HT1080 (cell line): ENCODE measurements at places on chromosomes 5 and 9.

DNA sequence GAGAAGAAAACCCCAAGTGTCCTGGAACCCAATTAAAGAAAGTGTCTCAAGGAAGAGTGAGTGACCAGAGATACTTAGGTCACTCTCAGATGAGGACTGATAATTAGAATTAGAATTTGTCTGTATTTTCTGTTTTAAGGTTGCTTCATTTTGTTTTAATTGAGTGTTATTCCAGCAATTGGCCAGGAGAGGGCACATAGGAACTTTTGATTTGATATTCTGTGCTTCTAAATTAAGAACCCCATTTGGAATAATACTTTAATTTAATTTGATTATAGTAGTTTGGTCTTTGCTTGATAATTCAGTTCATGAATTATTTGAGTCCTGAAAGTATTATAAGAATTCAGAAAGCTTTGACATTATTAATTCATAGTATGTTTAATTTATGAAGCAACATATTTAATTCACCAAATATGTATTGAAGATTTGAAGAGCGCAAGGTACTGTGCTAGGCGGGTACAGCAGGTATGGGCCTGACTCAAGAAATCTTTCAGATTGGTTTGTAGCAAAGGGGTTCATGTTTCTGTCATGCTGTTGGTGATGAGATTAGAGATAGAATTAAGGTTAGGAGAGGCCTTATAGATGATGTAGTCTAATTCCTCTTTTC is 4.9 kb downstream of the MRPL22 start:
- no peak for DNase-seq

DNA sequence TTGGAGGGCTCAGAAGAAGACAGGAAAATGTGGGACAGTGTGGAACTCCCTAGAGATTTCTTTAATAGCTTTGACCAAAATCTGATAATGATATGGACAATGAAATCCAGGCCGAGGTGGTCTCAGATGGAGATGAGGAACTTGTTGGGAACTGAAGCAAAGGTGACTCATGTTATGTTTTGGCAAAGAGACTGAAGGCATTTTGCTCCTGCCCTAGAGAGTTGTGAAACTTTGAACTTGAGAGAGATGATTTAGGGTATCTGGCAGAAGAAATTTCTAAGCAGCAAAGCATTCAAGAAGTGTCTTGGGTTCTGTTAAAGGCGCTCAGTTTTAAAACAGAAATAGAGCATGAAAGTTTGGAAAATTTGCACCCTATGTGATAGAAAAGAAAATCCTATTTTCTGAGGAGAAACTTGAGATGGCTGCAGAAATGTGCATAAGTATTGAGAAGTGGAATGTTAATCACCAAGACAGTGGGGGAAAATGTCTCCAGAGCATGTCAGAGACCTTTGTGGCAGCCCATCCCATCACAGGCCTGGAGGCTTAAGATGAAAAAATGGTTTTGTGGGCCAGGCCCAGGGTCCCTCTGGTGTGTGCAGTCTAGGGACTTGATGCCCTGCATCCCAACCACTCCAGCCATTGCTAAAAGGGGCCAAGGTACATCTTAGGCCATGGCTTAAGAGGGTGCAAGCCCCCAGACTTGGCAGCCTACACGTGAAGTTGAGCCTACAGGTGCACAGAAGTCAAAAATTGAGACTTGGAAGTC is 463.7 kb upstream of the TLE4 start:
- DNase-seq = no peak

DNA sequence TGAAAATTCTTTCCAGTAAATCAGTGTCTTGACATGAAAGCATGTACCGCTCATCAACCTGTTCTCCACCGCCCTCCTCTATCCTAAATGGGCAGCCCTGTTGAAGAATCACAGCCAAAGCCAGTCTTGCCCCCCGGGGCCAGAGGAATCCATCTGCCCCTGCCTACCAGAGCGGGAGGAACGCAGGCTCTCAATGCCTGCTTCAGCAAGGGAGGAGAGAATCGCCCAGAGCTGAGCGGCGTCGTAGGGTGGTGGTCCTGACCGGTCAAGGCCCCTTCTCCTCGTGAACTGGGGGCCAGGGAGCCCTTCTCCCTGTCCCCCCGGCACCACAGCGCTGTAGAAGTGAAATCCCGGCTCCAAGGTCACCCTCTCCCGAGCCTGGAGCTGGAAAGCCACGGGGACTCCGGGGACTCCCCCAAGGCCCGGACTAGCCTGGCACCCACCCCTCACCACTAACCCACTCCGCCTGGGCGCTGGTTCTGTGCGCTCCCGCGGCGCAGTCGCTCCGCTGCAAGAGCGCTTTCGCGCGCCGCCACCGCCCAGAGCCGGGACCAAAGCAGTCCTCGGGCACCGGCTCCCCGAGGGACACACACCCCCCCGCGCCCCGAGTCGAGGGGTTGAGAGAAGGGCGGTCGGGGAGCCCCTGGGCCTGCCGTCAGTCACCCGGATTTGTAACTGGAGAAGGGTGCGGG is 718 bp upstream of the TMEM215 start:
- DNase-seq = no peak

DNA sequence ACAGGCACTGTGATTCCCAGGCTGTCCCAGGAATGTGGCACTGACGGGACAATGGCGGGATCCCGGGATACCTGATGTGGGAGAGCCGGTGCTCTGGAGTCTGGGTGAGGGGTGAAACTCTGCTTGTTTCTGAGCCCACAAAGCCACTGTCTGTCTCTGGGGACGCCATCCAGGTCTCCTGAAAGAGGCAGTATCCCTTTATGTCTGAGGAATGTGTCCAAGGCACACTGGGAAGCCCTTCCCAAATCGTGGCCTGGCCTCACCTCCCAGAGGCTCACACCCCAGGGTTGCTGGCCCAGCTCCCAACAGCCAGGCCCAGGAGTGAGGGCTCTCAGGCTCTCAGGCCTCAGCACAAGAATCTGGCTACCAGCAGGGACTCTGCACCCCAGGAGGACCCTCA is 27.1 kb downstream of the ORM2 start:
- DNase-seq = no peak

DNA sequence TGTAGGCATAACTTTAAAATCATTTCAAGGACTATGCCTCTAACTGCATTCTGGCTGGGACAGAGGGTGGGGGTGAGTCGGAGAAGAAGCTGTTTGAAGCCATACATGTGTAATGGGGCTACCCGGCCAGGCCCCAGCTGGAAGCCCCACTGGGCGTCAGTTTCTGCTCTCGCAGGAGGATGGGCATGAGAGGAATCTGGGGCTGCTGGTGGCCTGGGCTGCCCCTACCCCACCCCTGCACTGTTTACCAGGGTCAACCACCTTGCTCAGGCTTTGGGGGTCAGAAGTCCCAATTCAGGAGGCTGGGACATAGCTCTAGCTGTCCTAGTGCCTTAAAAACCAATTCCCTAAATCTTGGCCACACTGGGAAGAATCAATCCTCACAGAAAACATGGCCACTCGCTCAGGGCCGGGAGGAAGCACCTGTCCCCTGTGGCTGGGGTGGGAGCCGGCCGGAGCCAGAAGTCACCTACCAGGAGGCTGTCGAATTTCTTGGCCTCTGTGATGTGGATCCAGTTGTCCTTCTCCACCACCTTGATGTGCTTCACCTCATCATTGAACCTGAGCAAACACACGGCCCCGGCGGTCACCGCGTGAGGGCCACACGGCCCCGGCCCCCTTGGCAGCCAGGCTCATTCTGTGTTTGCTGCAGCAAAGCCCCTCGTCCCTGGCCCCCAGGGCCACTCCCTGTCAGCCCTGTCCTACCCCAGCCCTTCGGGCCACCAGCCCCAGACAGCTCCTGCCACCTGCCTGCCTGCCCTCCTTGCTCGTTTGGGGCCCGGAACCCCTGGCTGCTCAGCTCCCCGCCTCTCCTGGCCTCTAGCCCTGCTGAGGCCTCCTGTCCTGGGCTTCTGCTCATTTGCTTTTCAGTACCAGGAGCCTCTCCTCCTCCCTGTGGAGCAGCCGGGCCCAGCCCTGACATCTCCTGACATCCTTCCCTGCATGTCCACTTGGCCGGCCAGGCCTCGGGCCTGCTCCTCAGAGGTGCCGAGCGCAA is 33.6 kb upstream of the SARDH start:
- no peak for DNase-seq

GRCh38 chr9:28651050-28651722 is 1077.9 kb upstream of the C9orf72 start:
- DNase-seq = peak; percentile 59

- DNase-seq = no peak
Measured at GRCh38 chr5:15646371-15646770, 146.4 kb downstream of the FBXL7 start.
